ENCODE measurements at places on chromosomes 7 and 10. TPM values are rescaled to one million over a fixed set of nuclear protein-coding genes. Genes with fewer than 3 reads are reported as not detected.

The OR2A12 gene
- not detected for total RNA-seq

The MYO3A gene
- not detected for total RNA-seq

The MYL10 gene
- total RNA-seq, result not detected

The SORBS1 gene
- 0.17 TPM for total RNA-seq

The PNLIP gene
- not detected for total RNA-seq

The SAMD9 gene
- 9.5 TPM for total RNA-seq

The IRF5 gene
- not detected for total RNA-seq

The THNSL1 gene
- 4.0 TPM for total RNA-seq

The AZGP1 gene
- total RNA-seq, result not detected

The ENTPD1 gene
- total RNA-seq, result not detected

The MRLN gene
- total RNA-seq, result not detected

The TMEM196 gene
- not detected for total RNA-seq

The MAT1A gene
- not detected for total RNA-seq

The EPHA1 gene
- total RNA-seq, result not detected

The NPSR1 gene
- total RNA-seq, result not detected

The GNAT3 gene
- not detected for total RNA-seq

The COL13A1 gene
- 46.6 TPM for total RNA-seq

The TEX36 gene
- total RNA-seq, result 0.29 TPM

The FANK1 gene
- 0.22 TPM for total RNA-seq

The FFAR4 gene
- not detected for total RNA-seq

The AQP1 gene
- total RNA-seq, result 0.46 TPM

The GIMAP8 gene
- not detected for total RNA-seq

The NACAD gene
- 8.2 TPM for total RNA-seq

The ANKRD16 gene
- 5.2 TPM for total RNA-seq

The PSTK gene
- total RNA-seq, result 3.9 TPM

The TCAF2 gene
- 1.9 TPM for total RNA-seq

The PDE6C gene
- not detected for total RNA-seq

The CNTNAP2 gene
- total RNA-seq, result not detected

The PRTFDC1 gene
- total RNA-seq, result 12.7 TPM

The MNX1 gene
- total RNA-seq, result not detected

The PRKG1 gene
- total RNA-seq, result 10.1 TPM

The OPN1SW gene
- not detected for total RNA-seq

The CPA2 gene
- not detected for total RNA-seq

The C1QL3 gene
- not detected for total RNA-seq

The UNCX gene
- not detected for total RNA-seq

The PTPRE gene
- not detected for total RNA-seq

The TRIM50 gene
- total RNA-seq, result not detected

The KLF14 gene
- not detected for total RNA-seq

The CFAP69 gene
- total RNA-seq, result 0.71 TPM

The CELF2 gene
- 3.6 TPM for total RNA-seq

The LRRC27 gene
- total RNA-seq, result 5.8 TPM

The PAX4 gene
- not detected for total RNA-seq
